Tibial artery (tissue), 4 donors: ENCODE measurements at places on chromosomes 11 and 22.
A peak's percentile ranks its signal among the peaks of the same experiment; 100 is the strongest.

GRCh38 chr11:8017071-8017470 is 29.9 kb downstream of the EIF3F start:
- H3K27ac ChIP-seq = no peak overlapping the region
- no peaks in the 10 kb centered on the region for H3K36me3 ChIP-seq
- no peak for DNase-seq
- no peak overlapping the region for H3K4me3 ChIP-seq
- H3K27me3 ChIP-seq = no peaks in the 10 kb centered on the region

- peak; percentile 78 for DNase-seq
- H3K36me3 ChIP-seq = no peaks in the 10 kb centered on the region
- no peaks in the 10 kb centered on the region for H3K27me3 ChIP-seq
- H3K4me1 ChIP-seq = peaks cover 18% of the 10 kb centered on the region
- H3K27ac ChIP-seq = peak overlapping the region; percentile 87
Measured at GRCh38 chr11:65452806-65453490, 30.4 kb downstream of the NEAT1 start.

- H3K27me3 ChIP-seq = peaks cover 9% of the 10 kb centered on the region
- DNase-seq = no peak
- no peaks in the 10 kb centered on the region for H3K36me3 ChIP-seq
- H3K27ac ChIP-seq = no peak overlapping the region
- no peaks in the 10 kb centered on the region for H3K4me1 ChIP-seq
Measured at GRCh38 chr22:44555046-44555445, 57.0 kb upstream of the RTL6 start.

DNA sequence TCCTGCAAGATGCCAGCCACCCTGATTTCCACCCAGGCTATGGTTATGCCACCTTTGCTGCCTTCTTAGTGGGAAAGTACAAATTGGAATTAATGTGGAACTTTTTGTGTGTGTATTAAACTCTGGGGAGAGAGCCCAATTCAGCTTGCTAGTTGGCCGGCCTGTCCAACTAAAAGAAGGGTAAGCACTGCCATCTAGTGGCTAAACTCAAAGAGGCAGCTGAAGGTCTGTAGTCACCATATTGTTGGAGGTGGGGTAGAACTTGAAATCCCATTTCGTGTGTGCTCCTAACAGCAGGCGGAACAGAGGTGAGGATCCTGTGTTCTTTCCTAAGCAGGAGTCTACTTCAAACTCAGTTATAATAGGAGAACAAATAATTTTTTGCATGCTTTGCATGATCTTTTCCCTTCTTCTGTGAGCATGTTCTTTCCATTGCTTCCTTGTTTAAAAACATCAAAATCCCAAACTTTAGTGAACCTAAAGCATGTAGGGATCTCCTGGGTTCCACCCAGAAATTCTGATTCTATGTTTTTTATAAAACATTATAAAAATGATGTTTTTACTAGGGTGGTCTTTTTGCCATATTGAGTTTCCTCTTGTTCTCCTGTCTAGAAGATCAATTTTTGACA is 138.8 kb upstream of the SORL1-AS1 start:
- no peak overlapping the region for H3K4me3 ChIP-seq
- peaks cover 4% of the 10 kb centered on the region for H3K36me3 ChIP-seq
- DNase-seq = peak; percentile 70
- no peaks in the 10 kb centered on the region for H3K27me3 ChIP-seq
- H3K27ac ChIP-seq = no peak overlapping the region

GRCh38 chr11:12556155-12556554 is 118.1 kb upstream of the TEAD1 start:
- DNase-seq = peak; percentile 77
- H3K4me3 ChIP-seq = no peak overlapping the region
- no peaks in the 10 kb centered on the region for H3K36me3 ChIP-seq
- no peak overlapping the region for H3K27ac ChIP-seq
- no peaks in the 10 kb centered on the region for H3K27me3 ChIP-seq

GRCh38 chr11:10076458-10077141 is 217.4 kb downstream of the SBF2 start:
- DNase-seq = peak; percentile 89
- no peaks in the 10 kb centered on the region for H3K36me3 ChIP-seq
- peak overlapping the region; percentile 51 for H3K27ac ChIP-seq
- H3K4me3 ChIP-seq = no peak overlapping the region

DNA sequence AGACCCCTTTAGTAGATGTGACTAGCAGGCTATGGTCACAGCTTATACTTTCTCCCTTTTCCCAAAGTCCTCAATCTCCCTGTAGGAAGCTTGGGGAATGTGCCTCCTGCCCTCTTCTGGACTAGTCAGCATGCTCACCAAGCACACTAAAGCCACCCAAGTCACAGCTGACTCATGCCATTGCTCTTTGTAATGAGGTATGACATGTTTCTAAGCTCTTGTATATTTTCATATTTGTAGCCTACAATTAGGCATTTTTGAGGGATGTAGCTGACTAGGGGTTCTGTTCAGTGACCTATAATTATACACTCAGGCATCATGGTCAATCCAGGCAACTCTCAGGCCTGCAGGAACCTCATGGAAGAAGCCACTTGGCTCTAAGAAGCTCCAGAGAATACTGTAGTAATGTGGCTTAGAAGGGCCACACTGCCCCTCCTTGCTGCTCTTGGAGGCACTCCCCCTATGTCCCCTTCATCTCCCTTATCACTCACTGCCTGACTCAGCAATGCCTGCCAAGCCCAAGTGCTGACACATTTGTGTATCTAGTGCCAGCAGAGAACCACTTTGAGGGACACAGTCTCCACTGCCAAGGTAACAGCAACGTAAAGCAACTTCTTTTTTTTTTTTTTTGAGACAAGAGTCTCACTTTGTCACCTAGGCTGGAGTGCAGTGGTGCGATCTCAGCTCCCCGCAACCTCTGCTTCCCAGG is 86.2 kb downstream of the RPL27A start:
- no peaks in the 10 kb centered on the region for H3K27me3 ChIP-seq
- H3K4me3 ChIP-seq = no peak overlapping the region
- H3K4me1 ChIP-seq = no peaks in the 10 kb centered on the region
- peak overlapping the region; percentile 84 for H3K27ac ChIP-seq

- H3K36me3 ChIP-seq = no peaks in the 10 kb centered on the region
- H3K27ac ChIP-seq = no peak overlapping the region
- no peak for DNase-seq
- no peaks in the 10 kb centered on the region for H3K27me3 ChIP-seq
- H3K4me1 ChIP-seq = no peaks in the 10 kb centered on the region
Measured at GRCh38 chr22:24938741-24939341, 7.7 kb downstream of the LHFPL7 start.

DNA sequence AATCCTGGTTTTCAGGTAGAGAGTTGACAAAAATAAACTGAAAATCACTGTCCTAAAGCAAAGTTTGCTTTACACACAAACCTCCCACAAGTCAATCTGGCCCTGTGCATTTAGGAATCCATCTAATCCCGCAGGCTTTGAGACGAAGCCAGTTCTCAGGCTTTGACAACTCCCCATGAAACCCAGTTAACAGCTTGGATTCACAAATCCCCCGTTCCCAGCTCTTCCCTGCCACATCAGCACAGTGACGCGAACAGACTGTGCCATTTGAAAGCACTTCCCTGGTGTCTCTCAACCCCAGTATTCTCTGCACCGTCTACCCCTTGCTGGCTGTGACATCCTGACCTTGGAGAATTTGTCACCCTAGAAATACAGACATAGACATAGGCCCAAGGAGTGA is 117.8 kb downstream of the OPCML start:
- H3K27me3 ChIP-seq = no peaks in the 10 kb centered on the region
- no peak overlapping the region for H3K27ac ChIP-seq
- H3K36me3 ChIP-seq = no peaks in the 10 kb centered on the region

DNA sequence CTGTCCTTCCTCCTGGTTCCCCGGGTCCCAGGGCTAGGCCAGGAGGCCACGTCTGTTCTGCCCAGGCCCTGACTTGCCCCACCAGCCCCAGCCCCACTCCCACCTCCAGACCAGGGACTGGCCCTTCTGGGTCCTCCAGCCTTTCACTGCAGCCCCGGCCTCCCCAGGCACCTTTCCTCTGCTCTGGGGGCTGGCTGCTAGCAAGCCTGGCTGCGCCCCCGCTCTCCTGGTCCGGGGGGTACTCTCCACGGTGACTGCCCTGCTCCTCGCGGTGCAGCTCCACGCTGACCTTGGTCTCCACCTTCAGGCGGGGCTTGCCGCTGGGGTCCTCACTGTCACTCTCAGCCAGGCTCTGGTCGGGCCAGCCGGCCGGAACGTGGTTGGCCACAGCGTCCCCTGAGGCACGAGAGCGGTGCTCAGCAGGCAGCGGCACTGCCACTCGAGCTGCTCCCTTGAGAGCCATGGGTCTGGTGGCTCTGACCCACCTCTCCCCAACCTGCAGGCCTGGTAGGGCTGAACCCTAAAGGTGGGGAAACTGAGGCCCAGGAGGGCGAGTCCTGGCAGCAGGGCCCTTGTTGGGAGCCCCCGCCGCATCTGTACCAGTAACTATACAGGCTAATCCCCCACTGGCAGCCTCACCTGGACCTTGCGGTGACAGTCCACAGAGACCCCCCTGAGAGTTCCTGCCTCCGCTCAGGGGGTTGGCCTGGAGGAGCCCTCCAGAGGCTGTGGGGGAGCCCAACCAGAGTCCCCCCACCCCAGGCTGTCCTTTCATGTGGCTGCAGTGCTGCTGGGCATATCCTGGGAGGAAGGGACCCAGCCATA is 29.0 kb downstream of the TRMU start:
- H3K4me3 ChIP-seq = no peak overlapping the region
- H3K4me1 ChIP-seq = no peaks in the 10 kb centered on the region
- no peak for DNase-seq
- H3K27ac ChIP-seq = no peak overlapping the region
- H3K36me3 ChIP-seq = no peaks in the 10 kb centered on the region
- peaks cover 37% of the 10 kb centered on the region for H3K27me3 ChIP-seq

DNA sequence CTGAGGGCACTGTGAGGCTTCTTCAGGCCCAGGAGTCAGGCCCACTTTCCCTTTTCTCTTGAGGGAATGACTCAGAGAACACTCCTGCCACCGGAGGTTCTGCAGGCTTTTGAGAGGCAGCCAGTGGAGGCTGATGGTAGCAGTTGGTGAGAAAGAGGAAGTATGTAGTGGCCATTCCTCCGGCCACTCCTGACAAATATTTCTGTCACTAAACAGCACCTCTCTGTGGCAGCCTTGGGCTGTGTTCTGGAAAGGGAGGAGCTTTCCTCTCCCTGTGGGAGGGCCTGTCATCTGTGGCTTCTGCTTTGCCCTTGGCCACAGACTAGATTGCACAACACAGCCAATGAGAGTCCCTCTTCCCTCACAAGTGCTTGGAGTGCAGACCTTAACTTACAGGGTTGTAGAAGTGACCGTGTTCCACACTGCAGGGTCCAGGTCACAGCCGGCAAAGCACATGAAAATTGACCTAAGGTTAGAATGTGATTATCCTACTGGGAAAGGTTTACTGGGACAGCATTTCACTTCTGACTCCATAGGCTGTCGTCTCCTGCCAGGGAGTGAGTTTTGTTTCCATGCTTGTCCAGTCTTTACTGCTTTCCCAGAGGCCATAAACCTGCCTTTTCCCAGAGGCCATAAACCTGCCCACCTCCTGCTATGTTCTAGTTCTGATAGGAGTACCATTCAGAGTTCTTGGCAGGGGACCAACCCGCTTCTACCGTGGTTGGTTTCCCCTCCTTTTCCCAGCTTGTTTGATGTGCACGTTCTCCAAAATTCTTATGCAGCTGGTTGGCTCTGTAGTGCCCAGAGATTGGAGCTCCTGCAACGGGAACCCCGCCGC is 33.3 kb downstream of the MARK2 start:
- peaks cover 44% of the 10 kb centered on the region for H3K4me1 ChIP-seq
- DNase-seq = peak; percentile 93
- no peak overlapping the region for H3K4me3 ChIP-seq
- no peaks in the 10 kb centered on the region for H3K36me3 ChIP-seq
- H3K27ac ChIP-seq = peak overlapping the region; percentile 53

DNA sequence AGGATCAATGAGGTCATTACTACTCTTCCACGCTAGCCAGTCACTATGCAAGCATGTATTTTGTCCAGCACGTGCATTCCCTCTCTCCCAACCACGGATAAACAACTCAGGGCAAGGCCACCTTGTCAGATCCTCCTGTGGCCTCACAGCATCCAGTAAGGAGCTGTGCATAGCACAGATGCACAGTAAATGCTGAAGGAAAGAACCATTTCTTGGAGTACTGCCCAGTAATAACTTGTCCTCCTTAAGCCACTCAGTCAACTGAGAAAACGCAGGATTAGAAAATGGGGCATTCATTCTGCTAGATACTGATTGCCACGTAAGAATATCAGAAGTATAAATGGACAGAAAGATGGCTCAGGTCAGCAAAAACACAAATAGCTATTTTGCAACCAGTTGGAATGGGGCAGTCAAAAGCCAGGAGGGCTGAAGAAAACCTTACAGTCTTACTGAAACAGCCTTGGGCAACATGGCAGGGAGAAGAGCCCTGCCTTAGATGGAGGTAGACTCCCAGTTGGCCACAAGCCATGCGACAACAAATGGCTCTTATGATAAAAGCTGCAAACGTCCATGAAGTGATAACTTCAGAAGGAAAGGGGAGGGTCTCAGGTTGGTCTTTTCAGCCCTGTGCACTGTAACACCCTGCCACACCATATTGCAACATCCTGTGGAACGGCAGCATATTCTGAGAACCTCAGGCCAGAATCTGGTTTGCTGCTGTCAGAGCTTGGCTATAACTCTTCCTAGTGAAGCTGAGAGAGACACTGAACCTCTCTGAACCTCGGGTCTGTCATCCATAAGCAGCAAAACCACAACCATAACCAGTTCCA is 23.0 kb downstream of the PC start:
- H3K4me1 ChIP-seq = no peaks in the 10 kb centered on the region
- H3K27me3 ChIP-seq = no peaks in the 10 kb centered on the region
- no peak overlapping the region for H3K27ac ChIP-seq

GRCh38 chr11:58963551-58964104 is 24.3 kb downstream of the GLYATL1 start:
- H3K27ac ChIP-seq = no peak overlapping the region
- no peak for DNase-seq
- H3K36me3 ChIP-seq = no peaks in the 10 kb centered on the region
- no peak overlapping the region for H3K4me3 ChIP-seq
- no peaks in the 10 kb centered on the region for H3K4me1 ChIP-seq

GRCh38 chr11:97092823-97093222 is 703.0 kb downstream of the JRKL start:
- DNase-seq = no peak
- H3K27ac ChIP-seq = no peak overlapping the region

- no peak for DNase-seq
- no peak overlapping the region for H3K27ac ChIP-seq
- H3K36me3 ChIP-seq = no peaks in the 10 kb centered on the region
- no peaks in the 10 kb centered on the region for H3K27me3 ChIP-seq
- no peak overlapping the region for H3K4me3 ChIP-seq
Measured at GRCh38 chr11:80365076-80365725, 924.4 kb upstream of the TENM4 start.

- no peak for DNase-seq
- H3K4me3 ChIP-seq = no peak overlapping the region
- no peak overlapping the region for H3K27ac ChIP-seq
- no peaks in the 10 kb centered on the region for H3K27me3 ChIP-seq
- H3K4me1 ChIP-seq = no peaks in the 10 kb centered on the region
Measured at GRCh38 chr11:32939866-32940265, 47.3 kb downstream of the QSER1 start.

DNA sequence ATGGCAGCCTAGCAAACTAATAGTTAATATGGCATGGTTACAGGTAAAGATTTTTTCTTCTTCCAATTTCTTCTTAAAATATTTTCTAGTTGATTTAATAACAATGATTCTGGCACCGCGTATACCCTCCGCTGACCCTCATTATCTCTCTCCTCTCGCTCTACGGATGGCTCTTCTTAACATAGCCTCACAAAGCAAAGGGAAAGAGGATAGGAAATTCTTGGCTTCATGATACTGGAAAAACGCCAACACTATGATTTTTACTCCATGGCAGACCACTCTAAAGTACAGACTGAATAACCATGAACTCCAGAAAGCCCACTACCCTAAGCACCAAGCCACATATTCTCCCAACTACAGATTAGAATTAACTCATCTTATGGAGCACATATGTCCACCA is 6.1 kb downstream of the PI4KA start:
- H3K27ac ChIP-seq = no peak overlapping the region
- no peaks in the 10 kb centered on the region for H3K36me3 ChIP-seq
- peaks cover 19% of the 10 kb centered on the region for H3K4me1 ChIP-seq
- H3K27me3 ChIP-seq = no peaks in the 10 kb centered on the region
